Aorta (tissue), 5 donors: ENCODE measurements at places on chromosomes 6 and 20. TPM values are rescaled to one million over a fixed set of nuclear protein-coding genes. Genes with fewer than 3 reads are reported as not detected.

DNA sequence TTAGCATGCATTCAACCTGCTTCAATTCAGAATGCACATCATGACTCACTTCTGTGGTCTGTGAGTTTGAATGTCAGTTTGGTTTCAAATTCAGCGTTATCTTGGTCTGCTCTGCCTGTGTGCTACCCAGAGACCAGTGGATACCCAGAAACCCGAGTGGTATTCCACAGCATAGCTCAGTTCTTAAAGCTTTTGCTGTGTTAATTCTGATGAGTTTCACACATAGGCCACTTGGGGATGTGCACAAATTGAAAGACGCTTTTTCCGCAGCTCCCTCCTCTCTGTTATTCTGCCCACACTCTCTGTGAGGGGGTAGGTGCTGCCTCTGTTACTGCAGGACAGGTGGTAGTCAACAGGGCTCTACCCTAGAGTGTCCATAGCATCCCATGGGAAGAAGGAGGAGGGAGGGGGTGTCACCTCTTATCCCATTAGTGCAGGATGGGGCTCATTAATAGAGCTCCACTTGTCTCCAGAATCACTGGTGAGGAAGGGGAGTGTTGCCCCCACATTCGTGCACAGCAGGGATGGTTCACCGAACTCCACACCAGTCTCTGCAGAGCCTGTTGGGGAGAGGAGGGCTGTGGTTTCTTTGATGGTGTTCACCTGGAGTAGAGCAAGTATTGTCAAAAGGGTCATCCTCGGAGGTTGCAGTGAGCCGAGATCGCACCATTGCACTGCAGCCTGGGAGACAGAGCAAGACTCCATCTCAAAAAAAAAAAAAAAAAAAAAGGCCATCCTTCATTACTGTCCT is 29.2 kb upstream of the SDCBP2 start:
- H3K4me1 ChIP-seq = no peaks in the 10 kb centered on the region
- DNase-seq = no peak
- H3K4me3 ChIP-seq = no peak overlapping the region
- H3K36me3 ChIP-seq = no peaks in the 10 kb centered on the region

- no peaks in the 10 kb centered on the region for H3K27me3 ChIP-seq
- H3K4me3 ChIP-seq = no peak within 1 kb of the TSS
- no peaks in the 10 kb centered on the region for H3K4me1 ChIP-seq
- no peaks in the 10 kb centered on the region for H3K36me3 ChIP-seq
- no peak within 1 kb of the TSS for H3K27ac ChIP-seq
These were observed at the start of gene KCNS1 for GRCh38 chr20:45100563-45101245. KCNS1 (minus strand) TSS chr20:45101127; CDS start chr20:45099236, 1,891 bp downstream.

GRCh38 chr6:148513145-148514071 is 170.8 kb downstream of the SASH1 start:
- peaks cover 2% of the 10 kb centered on the region for H3K4me1 ChIP-seq
- no peak overlapping the region for H3K4me3 ChIP-seq
- no peaks in the 10 kb centered on the region for H3K36me3 ChIP-seq
- H3K27ac ChIP-seq = peak overlapping the region; percentile 82
- DNase-seq = no peak

DNA sequence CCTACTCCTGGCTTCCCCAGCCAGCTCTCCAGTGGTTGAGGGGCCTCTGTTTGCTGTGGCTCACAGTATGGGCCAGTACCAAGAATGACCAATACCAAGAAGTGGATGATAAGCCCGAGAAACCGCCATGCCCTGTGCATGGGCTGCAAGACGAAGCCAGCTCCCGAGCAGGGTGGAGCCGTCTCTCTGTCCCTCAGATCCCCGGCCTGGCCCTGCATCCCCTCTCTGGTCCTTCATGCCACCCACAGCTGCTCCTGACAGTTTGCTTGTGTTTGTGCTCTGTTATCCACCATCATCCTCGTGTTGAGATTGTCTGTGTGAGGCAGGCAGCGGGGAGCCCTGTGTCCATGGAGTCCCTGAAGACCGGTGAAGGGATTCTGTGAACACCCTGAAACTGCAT is 36.1 kb downstream of the GABRR2 start:
- H3K4me1 ChIP-seq = no peaks in the 10 kb centered on the region
- no peak for DNase-seq
- H3K27me3 ChIP-seq = no peaks in the 10 kb centered on the region
- no peaks in the 10 kb centered on the region for H3K36me3 ChIP-seq
- H3K4me3 ChIP-seq = no peak overlapping the region

- no peak for DNase-seq
- no peaks in the 10 kb centered on the region for H3K27me3 ChIP-seq
- no peak overlapping the region for H3K4me3 ChIP-seq
- no peaks in the 10 kb centered on the region for H3K4me1 ChIP-seq
- no peak overlapping the region for H3K27ac ChIP-seq
These were observed 65.1 kb upstream of the PTGIS start for GRCh38 chr20:49633023-49633422.

- no peak overlapping the region for H3K27ac ChIP-seq
- no peaks in the 10 kb centered on the region for H3K27me3 ChIP-seq
- DNase-seq = no peak
- H3K4me3 ChIP-seq = no peak overlapping the region
These were observed 18.4 kb upstream of the FLRT3 start for GRCh38 chr20:14355791-14356190.

The HLA-DQB1 gene
- total RNA-seq = 35.9 TPM

The TEAD3 gene
- total RNA-seq = 78.0 TPM

The CST4 gene
- not detected for total RNA-seq
